ENCODE measurements at places on chromosomes 5 and 9.

- DNase-seq, result no peak
Observed at GRCh38 chr9:33331377-33331891, 41.1 kb downstream of the NFX1 start.

DNA sequence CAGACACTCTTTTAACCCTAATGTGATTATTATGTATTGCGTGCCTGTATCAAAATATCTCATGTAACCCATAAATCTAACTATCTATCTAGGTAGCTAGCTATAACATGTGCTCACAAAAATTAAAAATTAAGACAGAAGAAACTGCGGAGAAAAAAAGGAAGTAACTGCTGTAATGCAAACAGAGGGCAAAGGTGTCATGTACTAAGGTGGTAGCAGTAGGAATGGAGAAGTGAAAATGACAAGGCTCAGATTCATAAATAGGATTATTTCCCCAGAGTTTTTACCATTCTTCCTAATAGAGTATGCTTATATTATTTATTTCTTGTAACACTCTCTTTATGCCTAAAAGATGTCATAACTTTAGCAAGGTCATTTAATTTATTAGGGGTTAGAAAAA, 1527.5 kb upstream of the C9orf72 start:
- no peak for DNase-seq

- DNase-seq, result no peak
Observed at GRCh38 chr5:120503341-120503740, 39.2 kb downstream of the PRR16 start.

DNA sequence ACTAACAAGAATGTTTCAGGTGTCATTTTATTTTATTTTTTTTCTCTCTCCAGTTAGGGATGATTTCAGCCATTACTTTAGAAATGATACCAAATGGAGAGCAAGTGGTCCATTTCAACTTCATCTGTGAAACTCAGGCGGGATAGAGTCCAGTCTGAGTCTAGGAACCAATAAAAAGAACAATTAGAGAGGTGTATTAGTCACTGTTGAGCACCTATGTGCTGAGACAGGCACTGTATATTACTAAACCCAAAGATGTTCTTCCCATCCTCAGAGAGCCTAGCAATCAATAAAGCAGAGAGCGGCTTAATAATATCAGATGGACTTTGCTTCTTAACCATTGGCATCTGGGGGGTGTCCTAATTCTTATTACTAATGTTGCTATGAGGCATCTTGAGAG, 410.3 kb upstream of the SLC24A2 start:
- DNase-seq, result no peak

DNA sequence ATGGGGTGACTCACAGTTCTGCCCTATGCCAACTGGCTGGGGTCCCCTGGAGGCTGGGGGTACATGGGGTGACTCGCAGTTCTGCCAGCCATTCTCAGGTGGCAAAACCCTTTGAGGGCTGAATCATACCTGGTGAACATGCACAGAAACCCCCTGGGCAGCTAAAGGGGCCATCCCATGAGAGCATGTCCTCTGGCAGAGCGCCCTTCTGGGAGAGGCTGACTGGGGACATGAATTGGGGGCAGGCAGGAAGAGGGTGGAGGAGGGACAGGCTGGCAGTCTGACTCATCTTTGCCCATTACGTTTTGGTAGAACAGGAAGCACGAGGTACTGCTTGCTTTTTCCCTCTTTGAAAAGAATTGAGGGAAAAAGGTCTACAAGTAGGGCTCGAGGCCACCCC, 16.7 kb downstream of the TRAF1 start:
- no peak for DNase-seq

- DNase-seq, result no peak
Observed at GRCh38 chr5:77632526-77633206, 5.8 kb downstream of the OTP start.

DNA sequence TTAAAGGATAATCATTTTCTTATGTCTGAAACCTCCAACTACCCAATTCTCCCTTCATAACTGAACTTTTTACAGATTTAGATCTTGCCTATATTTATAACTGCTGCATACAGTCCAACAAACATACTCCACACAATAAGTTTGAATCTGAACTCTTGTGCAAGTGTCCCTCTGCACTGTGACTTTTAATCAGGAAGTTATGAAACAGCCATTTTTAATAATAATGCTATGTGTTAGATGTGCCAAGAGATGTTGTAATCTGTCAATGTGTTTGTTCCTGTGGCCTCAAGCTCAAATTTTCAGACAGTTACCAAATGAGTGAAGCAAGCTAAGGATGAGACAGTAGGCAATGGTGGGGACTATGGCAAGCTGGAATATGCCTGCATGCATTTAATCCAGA, 57.6 kb upstream of the MTAP start:
- DNase-seq, result no peak

- no peak for DNase-seq
Observed at GRCh38 chr5:135331612-135332011, 67.4 kb downstream of the MACROH2A1 start.

DNA sequence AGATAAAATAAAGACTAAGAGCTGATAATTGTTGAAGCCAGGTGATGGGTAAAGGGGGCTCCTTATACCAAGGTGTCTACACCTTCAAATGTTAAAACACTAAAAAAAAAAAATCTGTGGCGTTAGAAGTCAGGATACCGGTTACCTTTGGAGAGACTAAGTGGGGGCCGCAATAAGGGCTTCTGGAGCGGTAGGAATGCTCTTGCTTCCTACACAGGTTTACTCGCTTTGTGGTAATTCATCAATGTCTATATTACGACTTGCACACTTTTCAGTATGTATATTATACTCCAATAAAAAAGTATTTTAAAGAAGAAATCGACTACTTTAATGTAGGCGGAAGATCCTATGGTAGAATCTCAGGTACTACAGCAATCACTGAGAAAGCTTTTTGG, 12.5 kb downstream of the MRPS27 start:
- DNase-seq, result no peak

- DNase-seq, result no peak
Observed at GRCh38 chr5:66436721-66437120, 159.5 kb upstream of the MAST4 start.

- no peak for DNase-seq
Observed at GRCh38 chr5:74426506-74426905, 214.0 kb downstream of the ENC1 start.

- no peak for DNase-seq
Observed at GRCh38 chr5:14016549-14016948, 72.1 kb upstream of the DNAH5 start.

DNA sequence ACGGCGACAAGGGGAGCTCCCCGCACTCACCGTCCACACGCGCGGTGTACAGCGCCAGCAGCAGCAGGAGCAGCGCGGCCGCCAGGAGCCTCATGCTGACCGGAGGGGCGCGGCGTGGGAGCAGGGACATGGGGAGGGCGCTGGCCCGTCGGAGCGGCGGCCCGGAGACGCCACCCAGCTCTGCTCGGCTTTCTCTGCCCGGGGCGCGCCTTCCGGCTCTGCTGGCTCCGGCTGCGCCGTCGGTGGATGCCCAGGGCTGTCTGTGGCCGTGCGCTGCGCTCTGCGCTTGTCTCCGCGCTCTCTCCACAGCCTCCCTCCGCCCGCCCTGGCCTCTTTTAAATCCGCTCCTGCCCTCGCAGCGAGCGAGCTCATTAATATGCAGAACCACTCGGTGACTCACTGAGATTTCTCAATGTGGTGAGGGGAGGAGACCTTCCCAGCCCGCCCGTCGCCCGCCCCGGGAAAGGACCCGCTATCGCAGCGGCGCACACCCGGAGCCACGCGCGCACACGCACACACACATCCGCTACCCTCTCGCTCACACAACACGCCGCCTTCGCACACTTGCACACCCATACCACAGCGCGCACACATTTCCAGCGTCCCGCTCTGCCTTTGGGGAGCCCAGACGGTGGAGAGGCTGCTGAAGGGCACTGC, at the start of gene CXCL14:
Gene CXCL14, minus strand, starts transcription at position 307 of the 657 bp plus-strand sequence. Its CDS starts 213 bp downstream, at position 94.
- DNase-seq, result no peak

DNA sequence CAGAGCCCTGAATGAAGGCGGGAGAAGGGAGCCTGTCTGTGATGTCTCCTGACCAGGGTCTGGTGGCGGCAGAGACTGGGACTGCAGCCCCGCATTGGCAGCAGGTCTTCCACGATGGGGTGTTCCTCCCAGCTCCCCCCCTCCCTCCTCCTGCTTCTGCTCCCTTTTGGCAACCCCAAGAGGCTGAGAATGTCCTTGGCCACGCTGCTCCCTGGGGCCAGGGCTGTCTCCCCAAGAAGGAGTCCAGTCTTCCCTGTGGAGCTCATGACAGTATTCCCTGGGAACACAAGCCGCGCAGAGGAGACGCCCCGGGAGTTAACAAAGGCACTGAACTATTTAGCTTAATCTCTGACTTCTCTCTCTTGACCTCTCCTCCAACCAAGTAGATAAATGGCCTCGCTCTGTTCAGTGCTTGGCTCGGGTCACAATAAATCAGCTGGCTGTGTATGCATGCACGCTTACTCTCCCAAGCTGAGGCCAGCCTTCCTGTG, 84.0 kb upstream of the NEURL1B start:
- DNase-seq, result peak; percentile 66

DNA sequence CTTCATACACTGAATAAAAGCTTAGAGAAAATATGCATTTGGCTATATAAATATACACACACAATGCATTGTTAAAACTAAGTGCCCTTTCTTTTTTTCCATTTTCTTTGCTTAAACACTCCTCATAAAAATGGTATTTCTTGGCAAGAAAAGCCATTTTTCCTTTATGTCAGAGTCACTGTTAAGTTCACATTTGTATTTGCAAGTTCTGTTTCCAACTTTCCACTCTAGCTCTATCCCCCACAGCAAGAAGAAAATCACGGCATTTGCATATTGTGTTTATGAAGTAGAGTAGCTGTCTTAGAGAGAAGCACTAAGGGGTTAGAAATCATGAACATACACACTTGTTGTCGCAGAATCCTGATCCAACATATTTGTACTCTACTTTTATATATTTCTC, 662.1 kb upstream of the MEF2C start:
- no peak for DNase-seq

GRCh38 chr9:22813529-22813928, 366.9 kb downstream of the DMRTA1 start:
- no peak for DNase-seq

DNA sequence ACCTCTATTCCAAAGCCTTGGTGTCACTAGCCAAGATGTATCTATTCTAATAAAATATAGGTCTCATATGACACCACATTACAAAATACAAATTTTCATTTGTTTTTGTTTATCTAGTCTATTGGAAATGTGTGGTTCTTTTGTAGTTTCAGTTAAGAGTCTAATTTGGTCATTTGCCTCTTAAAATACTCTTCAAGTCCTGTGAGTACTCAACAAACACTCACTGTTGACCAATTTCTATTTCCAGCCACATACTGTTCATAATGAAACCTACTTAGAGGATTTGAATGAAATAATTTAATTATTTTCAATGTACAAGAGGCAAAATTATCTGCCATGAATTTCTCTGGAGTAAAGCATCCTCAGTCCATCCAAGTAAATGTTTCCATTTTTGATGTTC, 40.6 kb downstream of the SLC1A3 start:
- DNase-seq, result no peak

GRCh38 chr9:36249189-36249588, 9.1 kb downstream of the GNE start:
- DNase-seq, result no peak

DNA sequence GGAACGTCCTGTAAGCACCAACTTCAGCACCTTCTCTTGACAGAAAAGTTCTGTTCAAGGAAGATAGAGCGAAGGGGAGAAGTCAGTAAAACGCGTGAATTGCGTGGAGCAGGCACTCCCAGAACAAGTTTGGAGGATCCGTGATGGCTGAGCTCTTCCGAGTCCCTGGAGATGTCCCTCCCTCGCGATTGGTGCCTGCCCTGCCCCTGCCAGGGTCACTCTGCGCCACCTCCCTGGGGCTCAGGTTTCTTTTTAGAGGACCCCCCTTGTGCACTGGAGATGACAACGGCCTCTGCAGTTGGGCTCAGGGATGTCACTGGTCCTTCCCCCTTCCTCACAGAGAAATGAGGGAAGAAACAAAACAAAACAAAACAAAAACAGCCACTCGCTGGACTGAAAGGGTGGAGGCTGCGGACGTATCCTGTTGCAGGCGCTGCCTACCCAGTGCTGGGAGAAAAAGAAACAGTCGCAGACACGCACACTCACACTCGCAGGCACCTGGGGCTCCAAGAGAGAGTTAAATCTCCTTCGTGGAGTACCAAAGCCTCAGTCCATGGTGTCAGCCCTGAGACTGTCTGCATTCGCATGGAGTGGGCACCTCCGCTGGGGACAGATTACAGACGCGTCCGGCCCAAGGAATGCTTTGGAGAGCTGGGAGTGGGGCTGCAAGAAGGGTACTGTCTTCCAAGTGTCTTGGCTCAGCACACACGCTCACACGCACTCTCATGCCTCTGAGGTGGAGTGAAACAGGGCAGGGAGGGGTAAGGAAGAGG, 512.7 kb downstream of the SLCO4C1 start:
- no peak for DNase-seq

- no peak for DNase-seq
Observed at GRCh38 chr5:168822248-168822744, 243.1 kb upstream of the PANK3 start.

GRCh38 chr5:172133359-172134029, 54.5 kb downstream of the STK10 start:
- no peak for DNase-seq
